ENCODE measurements at places on chromosomes 6 and 20.

GRCh38 chr6:169950558-169950957, 199.1 kb downstream of the ERMARD start:
- no peak for DNase-seq

DNA sequence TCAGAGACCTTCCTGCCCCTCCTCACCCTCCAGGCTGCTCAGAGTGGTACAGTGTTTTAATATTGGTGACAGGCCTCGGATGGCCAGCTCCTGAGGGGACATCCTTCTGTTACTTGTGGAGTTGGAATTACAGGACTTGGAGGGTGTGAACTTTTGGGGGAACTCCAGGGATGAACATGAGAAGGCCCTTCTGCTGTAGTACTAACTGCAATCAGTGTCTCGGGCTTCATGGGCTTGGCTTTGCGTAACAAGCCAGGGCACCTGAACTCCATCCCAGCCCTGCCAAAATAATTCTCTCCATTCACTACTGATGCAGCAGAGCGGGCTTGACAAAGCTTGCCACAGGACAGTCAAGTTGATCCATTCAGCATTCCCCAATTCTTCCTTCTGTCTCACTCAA, 28.6 kb downstream of the SLC22A23 start:
- no peak for DNase-seq

DNA sequence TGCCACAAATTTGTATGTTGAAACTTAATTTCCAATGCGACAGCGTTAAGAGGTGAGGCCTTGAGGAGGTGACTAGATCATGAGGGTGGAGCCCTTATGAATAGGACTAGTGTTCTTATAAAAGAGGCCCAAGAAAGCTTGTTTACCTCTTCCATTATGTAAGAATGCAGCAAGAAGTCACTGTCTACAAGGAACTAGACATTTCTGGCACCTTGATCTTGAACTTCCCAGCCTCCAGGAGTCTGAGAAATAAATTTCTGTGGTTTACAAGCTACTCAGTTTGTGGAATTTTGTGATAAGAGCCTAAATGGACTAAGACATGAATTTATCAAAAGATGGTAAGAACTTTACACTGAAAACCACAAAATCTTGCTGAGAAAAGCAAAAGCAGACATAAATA, 173.6 kb upstream of the SGK1 start:
- no peak for DNase-seq

- DNase-seq: no peak
Observed at GRCh38 chr20:24992487-24993205, at the start of gene APMAP. Gene APMAP, minus strand, starts transcription at chr20:24992751. Its CDS starts 63 bp downstream, at chr20:24992688.

- no peak for DNase-seq
Observed at GRCh38 chr6:35755278-35755924, 18.6 kb downstream of the ARMC12 start.

DNA sequence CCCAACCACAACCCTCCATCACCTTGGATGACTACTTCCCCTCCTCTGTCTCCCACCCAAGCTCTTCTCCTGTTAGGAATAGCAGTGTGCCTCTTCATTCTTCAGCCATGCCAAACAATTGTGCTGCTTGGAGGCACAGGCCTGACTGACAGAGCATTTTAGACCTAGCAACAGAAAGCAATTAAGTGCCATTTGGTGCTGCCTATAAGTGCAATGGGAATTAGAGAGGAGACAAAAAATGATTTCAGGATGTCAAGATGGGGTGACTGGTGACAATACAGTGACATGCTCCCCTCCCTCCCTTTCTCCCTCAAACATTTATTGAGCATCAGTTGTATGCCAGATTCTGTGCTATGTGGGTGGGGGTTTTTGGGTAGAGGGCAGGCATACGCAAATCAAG, 322.6 kb upstream of the MOCS1 start:
- DNase-seq: no peak

GRCh38 chr20:59835448-59836395, 97.7 kb downstream of the SYCP2 start:
- DNase-seq: no peak

GRCh38 chr20:55579802-55580201, 425.5 kb downstream of the CBLN4 start:
- DNase-seq: no peak

- no peak for DNase-seq
Observed at GRCh38 chr6:83546636-83547035, 34.3 kb downstream of the PRSS35 start.

DNA sequence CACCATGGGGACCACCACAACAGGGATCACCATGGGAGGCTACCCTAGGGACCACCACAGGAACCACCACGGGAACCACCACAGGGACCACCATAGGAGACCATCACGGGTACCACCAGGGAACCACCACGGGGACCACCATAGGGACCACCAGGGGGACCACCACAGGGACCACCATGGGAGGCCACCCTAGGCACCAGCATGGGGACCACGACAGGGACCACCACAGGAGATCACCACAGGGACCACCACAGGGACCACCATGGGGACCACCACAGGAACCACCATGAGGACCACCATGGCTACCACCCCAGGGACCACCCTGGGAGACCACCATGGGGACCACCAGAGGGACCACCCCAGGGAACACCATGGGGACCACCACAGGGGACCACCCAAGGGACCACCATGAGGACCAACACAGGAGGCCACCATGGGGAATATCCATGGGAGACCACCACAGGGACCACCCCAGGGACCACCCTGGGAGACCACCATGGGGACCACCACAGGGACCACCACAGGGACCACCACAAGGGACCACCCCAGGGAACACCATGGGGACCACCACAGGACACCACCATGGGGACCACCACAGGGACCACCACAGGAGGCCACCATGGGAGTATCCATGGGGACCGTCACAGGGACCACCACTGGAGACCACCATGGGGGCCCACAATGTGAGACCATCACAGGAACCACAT, 67.6 kb upstream of the MPC1 start:
- no peak for DNase-seq

DNA sequence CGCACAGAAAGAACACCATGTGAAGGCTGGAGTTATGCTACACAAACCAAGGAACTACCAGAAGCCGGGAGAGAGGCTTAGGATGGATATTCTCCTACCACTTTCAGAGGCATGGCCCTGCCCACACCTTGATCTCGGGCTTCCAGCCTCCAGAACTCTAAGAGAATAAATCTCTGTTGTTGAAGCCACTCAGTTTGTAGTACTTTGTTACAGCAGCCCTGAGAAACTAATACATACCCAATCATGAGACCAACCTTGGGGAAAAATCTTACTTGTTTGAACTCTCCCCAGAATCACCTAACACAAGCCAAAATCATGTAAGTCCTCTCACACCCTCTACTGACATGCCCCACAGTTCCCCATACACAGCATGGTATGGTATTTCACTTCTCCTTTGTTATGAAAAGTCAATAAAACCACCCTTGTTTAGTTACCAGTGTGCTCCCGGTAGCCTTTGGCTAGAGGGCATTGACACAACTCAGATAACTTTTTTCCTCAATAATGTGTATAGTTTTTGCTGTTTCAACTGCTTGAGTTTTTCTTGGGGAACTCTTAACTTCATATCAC, 40.7 kb upstream of the SLC2A12 start:
- DNase-seq: no peak

- no peak for DNase-seq
Observed at GRCh38 chr6:37785663-37786270, 33.8 kb upstream of the ZFAND3 start.

- no peak for DNase-seq
Observed at GRCh38 chr6:133165235-133165634, 75.9 kb upstream of the EYA4 start.

DNA sequence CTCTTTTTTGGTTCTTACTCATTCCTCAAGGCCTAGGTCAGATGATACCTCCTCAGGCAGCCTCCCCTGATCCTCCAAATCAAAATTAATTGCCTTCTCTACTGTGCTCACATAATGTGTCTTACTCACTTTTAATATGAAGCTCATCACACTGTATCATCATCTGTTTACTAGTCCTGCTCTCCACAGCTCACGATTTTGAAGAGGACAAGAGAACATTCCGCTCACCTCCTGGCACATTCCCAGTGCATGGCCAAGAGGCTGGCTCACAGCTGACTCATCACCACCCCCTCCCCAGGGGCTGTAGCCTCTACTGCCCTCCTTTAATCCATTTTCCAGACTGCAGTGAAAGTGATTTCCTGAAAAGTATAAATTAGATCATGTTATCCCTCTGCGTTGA, 133.1 kb downstream of the ALDH8A1 start:
- DNase-seq: no peak

- DNase-seq: no peak
Observed at GRCh38 chr6:109595998-109596397, 95.0 kb downstream of the AK9 start.

DNA sequence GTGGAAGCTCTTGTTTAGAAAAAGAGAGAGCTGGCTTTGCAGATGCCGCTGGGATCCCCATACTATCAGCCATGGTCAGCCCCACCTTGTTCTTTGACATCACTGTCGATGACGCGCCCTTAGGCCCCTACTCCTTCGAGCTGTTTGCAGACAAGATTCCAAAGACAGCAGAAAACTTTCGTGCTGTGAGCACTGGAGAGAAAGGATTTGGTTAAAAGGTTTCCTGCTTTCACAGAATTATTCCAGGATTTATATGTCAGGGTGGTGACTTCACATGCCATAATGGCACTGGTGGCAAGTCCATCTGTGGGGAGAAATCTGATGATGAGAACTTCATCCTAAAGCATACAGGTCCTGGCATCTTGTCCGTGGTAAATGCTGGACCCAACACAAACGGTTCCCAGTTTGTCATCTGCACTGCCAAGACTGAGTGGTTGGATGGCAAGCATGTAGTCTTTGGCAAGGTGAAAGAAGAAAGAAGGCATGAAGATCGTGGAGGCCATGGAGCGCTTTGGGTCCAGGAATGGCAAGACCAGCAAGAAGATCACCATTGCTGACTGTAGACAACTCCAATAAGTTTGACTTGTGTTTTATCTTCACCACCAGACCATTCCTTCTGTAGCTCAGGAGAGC, 2.4 kb upstream of the BLCAP start:
- no peak for DNase-seq

GRCh38 chr20:20887593-20888265, 175.3 kb upstream of the RALGAPA2 start:
- no peak for DNase-seq

GRCh38 chr20:58705208-58705926, 12.8 kb downstream of the NPEPL1 start:
- DNase-seq: no peak

GRCh38 chr6:136067731-136068341, 182.3 kb downstream of the MTFR2 start:
- DNase-seq: peak; percentile 98

DNA sequence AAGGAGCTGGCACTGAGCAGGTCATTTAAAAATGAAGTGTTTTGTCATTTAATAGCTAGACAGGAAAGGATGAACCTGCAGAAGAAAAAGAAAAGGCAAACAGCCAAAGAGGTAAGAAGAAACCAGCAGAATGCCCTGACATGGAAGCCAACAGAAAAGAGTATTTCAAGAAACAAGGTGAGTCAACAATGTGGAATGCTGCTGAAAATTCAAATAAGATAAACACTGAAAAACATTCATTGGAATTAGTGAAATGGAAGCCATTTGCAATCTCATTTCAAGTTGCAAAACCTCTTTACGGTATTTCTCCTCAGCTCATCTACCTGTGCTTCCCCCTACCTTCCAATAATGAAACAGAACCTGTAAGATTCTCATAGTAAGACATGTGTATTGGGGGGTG, 59.6 kb downstream of the RWDD2A start:
- DNase-seq: peak; percentile 20

DNA sequence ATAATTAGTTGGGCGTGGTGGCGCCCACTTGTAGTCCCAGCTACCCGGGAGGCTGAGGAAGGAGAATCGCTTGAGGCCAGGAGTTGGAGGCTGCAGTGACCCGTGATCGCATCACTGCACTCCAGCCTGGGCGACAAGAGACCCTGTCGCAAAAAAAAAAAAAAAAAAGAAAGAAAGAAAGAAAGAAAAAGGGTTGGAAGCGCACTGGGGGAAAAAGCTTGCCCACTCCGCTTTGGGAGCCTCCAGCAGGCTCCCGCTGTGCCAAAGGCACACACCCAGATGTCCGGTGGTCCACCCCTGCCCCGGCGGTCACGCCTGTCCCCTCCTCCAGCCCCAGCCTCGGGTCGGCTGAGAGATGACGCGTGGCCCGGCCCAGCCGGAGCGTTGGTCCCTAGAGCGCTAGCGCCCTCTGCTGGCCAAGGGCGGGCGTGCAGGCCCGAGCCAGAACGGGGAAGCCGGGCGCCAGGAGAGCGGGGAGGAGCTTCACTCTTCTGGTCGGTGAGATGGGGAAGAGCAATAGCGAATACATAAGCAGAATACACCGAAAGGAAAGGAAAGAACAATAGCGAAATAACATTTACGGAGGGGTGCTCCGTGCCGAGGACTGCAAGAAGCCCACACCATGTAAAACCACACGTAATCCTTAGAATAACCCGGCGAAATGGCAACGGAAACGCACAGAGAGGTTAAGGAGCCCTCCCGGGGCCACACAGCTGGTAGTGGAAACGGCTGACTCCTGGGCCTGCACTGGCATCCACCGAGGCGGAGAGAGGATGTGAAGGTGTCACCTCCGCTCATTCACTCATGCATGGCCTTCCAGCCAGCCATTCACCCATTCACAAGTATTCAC, 41.7 kb downstream of the UBE2V1 start:
- no peak for DNase-seq

DNA sequence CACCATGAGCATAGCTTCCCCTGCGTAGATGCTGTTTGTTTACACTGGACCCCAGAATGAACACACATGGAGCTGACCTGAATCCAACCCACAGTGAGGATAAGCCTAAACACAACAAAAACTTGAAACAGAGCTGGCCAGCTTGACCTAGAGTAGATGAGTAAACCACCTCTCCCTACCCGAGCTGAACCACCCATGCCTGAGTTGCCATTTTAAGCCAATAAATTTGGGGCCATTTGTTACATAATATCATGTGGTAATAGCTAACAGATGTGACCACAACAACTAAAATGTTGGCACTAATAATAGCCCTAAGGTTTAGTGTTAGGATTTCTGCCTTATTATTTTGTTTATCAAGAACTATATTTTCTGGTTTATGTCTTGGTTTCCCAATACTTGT, 103.2 kb upstream of the GRIK2 start:
- no peak for DNase-seq

DNA sequence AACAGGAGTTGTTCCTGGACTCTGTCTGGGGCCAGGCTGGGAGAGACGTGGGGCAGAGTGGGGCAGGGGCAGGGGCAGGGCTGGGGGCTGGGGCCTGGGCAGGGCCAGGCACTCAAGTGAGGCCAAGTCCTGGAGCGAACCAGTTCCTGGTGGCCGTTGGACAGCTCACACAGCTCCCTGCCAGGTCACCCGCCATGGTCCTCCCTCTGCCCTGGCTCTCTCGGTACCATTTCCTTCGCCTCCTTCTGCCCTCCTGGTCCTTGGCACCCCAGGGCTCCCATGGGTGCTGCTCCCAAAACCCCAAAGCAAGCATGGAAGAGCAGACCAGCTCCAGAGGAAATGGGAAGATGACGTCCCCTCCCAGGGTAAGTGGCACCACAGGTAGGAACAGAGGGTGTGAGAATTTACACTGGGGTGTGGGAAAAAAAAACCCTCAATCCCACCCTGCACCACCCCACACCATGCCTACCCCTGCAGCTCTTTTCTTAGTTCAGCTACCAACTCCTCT, at the start of gene MCCD1:
Gene MCCD1 (plus strand): TSS at position 142 of the 508 bp plus-strand sequence. CDS start 53 bp downstream, at position 195.
- no peak for DNase-seq

- DNase-seq: no peak
Observed at GRCh38 chr6:164408868-164409267, 900.5 kb downstream of the C6orf118 start.

GRCh38 chr6:117906958-117907600, at the start of gene SLC35F1:
Gene SLC35F1, plus strand, starts transcription at chr6:117907264.
- no peak for DNase-seq

- no peak for DNase-seq
Observed at GRCh38 chr6:2307799-2308198, 62.4 kb upstream of the GMDS start.
